ENCODE measurements at places on chromosomes 2 and 18.

- DNase-seq: no peak
Observed at GRCh38 chr18:35941299-35941698, 31.2 kb upstream of the RMP24 start.

DNA sequence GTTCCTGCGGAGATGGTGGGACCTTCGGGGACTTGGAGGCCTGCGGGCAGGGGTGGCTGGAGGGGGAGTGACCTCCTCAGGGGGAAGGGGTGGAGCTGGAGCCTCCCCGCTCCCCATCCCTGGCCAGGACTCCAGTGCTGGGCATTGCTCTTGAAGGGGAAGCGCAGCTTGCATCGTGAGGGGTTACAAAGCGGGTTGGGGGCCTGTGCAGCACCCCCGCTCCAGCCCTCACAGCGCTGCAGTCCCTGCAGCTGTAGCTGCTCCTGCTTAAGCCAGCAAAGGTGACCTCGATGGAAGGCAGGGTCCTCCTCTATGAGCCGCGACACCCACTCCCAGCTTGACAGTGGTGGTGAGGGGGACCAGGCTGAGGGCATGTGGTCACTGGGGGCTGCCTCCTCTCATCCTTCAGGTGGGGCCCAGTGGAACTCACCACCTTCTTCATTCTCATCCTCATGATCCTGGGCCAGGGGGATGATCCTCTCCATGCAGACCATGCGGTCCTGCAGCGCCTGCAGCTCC lies 36.7 kb upstream of the ANKRD62 start:
- no peak for DNase-seq

GRCh38 chr18:2104620-2105462 lies 466.5 kb downstream of the METTL4 start:
- DNase-seq: peak; percentile 46

GRCh38 chr2:175008801-175009495 lies 3.8 kb upstream of the CHN1 start:
- no peak for DNase-seq

DNA sequence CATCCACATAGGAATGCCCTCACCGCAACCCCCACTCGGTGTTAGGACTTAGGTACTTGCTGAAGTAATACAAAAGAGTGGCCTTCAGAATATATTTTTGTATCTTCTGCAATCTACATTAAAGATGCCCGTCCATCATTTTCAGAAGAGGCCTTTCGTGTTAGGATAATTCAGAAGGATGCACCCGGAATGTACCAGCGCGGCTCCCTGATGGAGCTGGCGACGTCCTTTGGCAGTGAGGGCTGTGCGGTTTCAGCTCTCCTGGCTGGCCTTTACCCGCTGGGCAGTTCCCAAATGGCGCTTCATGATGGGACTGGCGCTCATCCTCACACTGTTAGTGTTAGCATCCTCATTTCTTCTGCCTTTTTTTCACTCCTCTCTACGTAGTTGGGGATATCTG lies 15.3 kb downstream of the TWIST2 start:
- DNase-seq: no peak

GRCh38 chr2:23241611-23242245 lies 143.3 kb upstream of the KLHL29 start:
- no peak for DNase-seq

DNA sequence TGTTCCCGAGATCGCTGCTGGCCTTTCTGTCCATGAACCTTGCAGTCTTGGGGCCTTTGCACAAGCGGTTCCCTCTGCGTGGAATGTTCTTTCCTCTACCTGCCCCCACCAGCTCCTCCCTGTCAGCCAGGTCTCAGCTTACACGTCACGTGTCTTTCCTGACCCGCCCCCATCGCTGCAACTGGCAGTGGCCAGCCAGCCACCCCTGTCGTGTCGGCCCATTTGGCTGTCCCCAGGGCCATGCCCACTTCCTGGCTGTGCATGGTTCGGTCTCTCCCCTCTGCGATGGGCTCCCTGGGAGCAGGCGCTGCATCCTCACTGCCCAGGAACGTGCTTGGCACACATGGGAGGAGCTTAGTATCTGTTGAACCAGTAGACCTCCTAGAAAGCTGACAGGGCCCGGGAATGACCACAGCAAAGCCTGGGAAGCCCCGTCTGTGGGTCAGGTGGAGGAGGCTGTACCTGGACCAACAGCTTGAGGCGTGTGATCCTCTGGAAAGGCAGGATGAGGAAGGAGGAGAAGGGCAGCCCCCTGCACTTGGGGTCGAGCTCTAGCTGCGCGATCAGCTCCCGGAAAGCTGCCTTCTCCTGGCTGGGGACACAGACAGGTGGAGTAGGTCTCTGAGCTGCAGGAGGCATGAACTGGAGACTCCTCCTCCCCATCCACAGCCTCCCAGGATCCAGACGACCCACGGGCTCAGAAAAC lies 21.0 kb downstream of the SNORC start:
- no peak for DNase-seq

- DNase-seq: no peak
Observed at GRCh38 chr2:183037074-183037552, 1.1 kb downstream of the NCKAP1 start.

DNA sequence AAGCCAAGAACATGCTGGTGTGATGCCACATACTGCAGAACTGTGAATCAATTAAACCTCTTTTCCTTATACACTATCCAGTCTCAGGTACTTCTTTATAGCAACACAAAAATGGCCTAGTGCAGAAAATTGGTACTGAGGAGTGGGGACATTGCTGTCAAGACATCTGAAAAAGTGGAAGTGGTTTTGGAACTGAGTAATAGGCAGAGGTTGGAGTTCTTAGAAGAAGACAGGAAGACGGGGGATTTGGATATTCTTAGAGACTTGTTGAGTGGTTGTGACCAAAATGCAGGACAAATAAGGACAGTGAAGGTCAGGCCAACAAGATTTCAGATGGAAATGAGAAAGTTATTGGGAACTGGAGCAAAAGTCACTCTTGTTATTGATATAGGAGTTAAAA lies 31.3 kb upstream of the CDH2 start:
- no peak for DNase-seq
